ENCODE measurements at places on chromosomes 16 and 17. TPM values are rescaled to one million over a fixed set of nuclear protein-coding genes. Genes with fewer than 3 reads are reported as not detected.

- H3K27me3 ChIP-seq: no peaks in the 10 kb centered on the region
- peaks cover 4% of the 10 kb centered on the region for H3K36me3 ChIP-seq
- no peak for DNase-seq
- no peak overlapping the region for H3K27ac ChIP-seq
Observed at GRCh38 chr16:69293401-69293800, 17.7 kb upstream of the VPS4A start.

- H3K27ac ChIP-seq: peak overlapping the region; percentile 51
- peaks cover 68% of the 10 kb centered on the region for H3K36me3 ChIP-seq
- H3K4me1 ChIP-seq: peaks cover 56% of the 10 kb centered on the region
- H3K27me3 ChIP-seq: no peaks in the 10 kb centered on the region
- DNase-seq: peak; percentile 79
- no peak overlapping the region for H3K4me3 ChIP-seq
Observed at GRCh38 chr16:67546761-67547422, 15.4 kb upstream of the CTCF start.

GRCh38 chr17:40993839-40994238 is at the start of gene KRTAP3-3:
Gene KRTAP3-3, minus strand, starts transcription at chr17:40994164. Its CDS starts 67 bp downstream, at chr17:40994097.
- H3K4me1 ChIP-seq: no peaks in the 10 kb centered on the region
- no peak for DNase-seq
- H3K27me3 ChIP-seq: no peaks in the 10 kb centered on the region
- H3K36me3 ChIP-seq: no peaks in the 10 kb centered on the region

DNA sequence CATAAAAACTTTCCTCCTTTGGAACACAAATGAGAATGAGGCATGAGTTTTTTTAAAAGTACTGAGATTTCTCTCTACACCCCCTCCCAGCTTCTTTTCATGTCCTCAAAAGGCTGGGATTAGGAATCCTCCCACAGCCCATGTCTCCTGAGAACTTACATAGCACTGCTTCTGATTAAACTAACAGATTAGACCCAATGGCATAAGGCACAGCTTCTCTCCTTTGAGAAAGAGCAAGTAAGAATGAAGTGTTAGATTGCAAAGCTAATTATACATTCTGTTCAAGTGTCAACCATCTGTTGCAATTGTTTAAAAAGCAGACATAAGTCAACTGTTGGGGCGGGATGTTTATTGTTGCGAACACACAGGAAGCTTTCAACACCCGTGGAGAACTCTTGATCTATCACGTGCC is 715.1 kb downstream of the CDH11 start:
- no peak overlapping the region for H3K4me3 ChIP-seq
- no peaks in the 10 kb centered on the region for H3K36me3 ChIP-seq
- H3K4me1 ChIP-seq: peaks cover 3% of the 10 kb centered on the region
- H3K27ac ChIP-seq: no peak overlapping the region
- no peak for DNase-seq

DNA sequence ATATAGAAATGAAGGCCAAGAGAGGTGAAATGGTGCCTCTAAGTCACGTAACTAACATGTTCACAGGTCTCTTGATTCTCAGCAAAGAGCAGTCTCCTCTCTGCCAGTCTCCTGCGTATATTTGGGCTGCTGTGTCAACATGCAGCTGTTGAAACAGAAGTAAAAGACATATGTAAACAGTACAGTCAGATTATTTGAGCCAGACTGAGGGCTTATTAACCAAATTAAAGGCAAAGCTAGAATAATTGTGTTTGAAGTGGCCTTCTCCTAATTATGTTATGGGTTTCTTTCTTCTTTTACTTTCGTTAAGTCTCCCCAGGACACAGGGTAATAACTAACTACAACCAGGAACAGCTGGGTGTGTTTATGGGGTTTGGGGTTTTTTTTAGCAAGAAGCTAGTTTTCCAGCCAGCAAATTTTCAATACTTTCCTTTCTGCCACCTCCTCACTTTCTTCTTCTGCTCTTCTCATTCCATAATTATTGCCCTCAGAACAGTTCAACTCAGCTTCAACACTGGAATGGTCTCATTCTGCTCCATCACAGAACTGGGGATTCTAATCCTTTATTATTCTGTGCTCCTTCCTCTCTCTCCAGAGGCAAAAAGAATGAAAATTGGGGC is 18.4 kb downstream of the G6PC1 start:
- peaks cover 66% of the 10 kb centered on the region for H3K4me1 ChIP-seq
- DNase-seq: no peak
- H3K4me3 ChIP-seq: no peak overlapping the region
- no peaks in the 10 kb centered on the region for H3K36me3 ChIP-seq
- no peaks in the 10 kb centered on the region for H3K27me3 ChIP-seq

GRCh38 chr16:1112506-1113184 is 16.6 kb upstream of the C1QTNF8 start:
- no peaks in the 10 kb centered on the region for H3K4me1 ChIP-seq
- H3K4me3 ChIP-seq: no peak overlapping the region
- no peak overlapping the region for H3K27ac ChIP-seq
- no peak for DNase-seq

DNA sequence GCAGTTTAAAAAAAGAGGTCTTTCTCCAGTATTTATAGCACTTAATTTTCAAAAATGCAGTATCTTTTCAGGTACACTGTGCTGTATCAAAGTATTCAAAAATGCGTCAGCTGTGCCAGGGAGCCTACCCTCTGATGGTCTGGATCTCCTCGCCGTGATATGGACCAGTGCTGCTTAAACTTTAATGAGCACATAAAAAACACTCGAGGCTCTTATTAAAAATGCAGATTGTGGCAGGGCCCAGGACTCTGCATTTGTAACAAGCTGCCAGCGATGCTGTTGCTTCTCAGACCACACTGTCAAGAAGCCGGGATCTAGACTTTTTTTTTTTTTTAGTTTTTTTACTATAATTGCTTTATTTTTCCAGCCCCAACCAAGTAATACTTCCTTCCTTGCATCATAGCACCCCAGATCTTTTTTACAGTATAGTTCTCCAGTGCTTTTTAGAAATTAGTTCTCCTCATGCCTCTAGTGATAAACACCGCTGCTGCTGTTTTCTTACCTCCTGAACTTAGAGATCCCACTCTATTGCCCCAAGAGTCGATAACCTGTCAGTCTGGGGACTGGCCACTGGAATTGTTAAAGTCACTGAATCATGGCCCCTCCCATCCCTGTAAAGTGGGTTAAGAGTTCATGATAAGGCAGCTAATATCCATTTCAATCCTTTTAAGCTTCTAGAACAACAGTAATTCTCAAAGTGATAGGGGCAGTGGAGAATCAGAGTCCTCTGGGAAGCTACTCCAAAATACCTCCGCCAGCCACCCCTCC is 1.6 kb upstream of the SMARCD2 start:
- peak overlapping the region; percentile 90 for H3K27ac ChIP-seq
- no peaks in the 10 kb centered on the region for H3K27me3 ChIP-seq
- H3K36me3 ChIP-seq: no peaks in the 10 kb centered on the region
- H3K4me3 ChIP-seq: peak overlapping the region; percentile 97
- DNase-seq: no peak

DNA sequence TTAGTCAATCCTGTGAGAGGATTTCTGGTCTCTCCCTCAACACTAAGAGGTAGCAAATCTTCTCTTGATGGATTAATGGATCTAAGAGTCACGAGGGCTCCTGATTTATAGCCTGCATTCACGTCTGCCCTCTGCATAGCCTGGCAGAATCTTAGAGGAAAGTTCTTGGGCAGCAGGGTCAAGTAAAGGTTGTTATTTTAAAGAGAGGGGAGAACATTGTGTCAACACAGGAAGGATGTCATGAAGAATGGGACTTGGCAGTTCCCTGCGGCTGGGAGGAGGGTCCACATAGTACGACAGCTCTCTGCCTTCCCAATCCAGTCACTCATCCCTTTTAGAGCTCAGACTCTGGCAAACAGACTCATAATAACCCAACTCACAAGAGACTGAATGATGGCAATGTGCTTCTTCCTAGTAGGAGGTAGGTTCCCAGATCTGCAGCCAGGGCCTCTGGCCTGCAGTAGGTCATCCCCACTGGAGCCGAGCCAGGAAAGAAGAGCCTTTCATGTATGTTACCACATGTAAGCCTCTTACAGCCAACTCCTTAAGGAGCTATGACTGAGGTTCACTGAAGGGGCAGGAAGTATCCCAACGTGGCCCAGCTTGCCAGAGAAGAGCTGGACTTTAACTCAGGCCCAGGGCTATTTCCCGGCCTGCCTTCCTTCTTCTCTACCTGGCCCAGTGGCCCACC is 25.4 kb upstream of the RPTOR start:
- H3K27ac ChIP-seq: no peak overlapping the region
- DNase-seq: no peak
- no peaks in the 10 kb centered on the region for H3K4me1 ChIP-seq
- H3K4me3 ChIP-seq: no peak overlapping the region

The TMEM88 gene
- 12.0 TPM for total RNA-seq

The HOXB1 gene
- not detected for total RNA-seq

GRCh38 chr17:40809721-40810421 is 10.1 kb upstream of the KRT28 start:
- no peaks in the 10 kb centered on the region for H3K36me3 ChIP-seq
- H3K4me3 ChIP-seq: no peak overlapping the region
- no peak overlapping the region for H3K27ac ChIP-seq
- DNase-seq: no peak
- H3K4me1 ChIP-seq: no peaks in the 10 kb centered on the region

The WSB1 gene
- 282 TPM for total RNA-seq

DNA sequence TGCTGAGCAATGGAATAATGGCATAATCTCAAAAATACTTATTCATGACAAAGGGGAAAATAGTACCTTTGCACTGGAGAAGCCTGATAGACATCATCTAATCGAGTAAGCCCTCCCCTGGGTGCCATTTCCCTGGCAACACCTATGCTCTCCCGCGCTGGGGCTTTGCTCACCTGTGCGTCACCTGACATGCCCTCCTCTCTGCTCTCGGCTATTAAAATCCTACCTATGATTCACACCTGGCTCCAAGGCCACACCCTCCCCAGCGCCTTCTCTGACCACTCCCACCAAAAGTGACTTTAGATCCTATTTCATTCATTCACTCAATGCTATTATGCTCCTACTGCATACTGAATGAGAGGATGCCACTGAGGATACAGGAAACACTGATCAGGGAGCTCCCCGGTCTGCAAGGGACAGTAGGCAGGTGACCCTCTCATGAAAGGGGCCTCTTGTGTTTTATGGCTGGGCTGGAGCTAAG is 83.9 kb downstream of the NT5M start:
- no peaks in the 10 kb centered on the region for H3K4me1 ChIP-seq
- no peak for DNase-seq
- no peak overlapping the region for H3K4me3 ChIP-seq
- no peak overlapping the region for H3K27ac ChIP-seq
- H3K27me3 ChIP-seq: no peaks in the 10 kb centered on the region

DNA sequence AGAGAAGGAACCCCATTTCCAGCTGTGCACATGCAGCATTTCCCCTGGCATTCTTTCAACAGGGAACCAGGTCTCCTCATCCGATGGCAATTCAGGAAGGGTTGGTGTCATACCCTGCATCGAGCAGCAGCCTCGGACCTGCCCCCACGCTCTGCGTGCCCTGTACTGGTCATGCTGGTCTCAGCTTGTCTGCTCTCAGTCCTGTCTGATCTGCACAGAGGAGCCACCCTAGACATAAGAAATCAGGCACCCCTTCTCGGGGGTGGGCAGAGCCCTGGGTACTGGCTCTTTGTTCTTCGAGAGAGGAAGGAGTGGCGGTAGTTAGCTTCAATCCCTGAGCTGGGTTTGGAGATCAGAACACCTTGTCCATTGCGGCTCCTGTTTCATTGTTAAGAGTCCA is 162.0 kb upstream of the RPH3AL start:
- peaks cover 24% of the 10 kb centered on the region for H3K36me3 ChIP-seq
- no peak for DNase-seq
- H3K27me3 ChIP-seq: no peaks in the 10 kb centered on the region
- peaks cover 10% of the 10 kb centered on the region for H3K4me1 ChIP-seq

GRCh38 chr17:70848785-70849184 is 679.5 kb downstream of the KCNJ2 start:
- no peak overlapping the region for H3K27ac ChIP-seq
- H3K4me1 ChIP-seq: no peaks in the 10 kb centered on the region
- H3K27me3 ChIP-seq: no peaks in the 10 kb centered on the region
- no peak overlapping the region for H3K4me3 ChIP-seq
- H3K36me3 ChIP-seq: no peaks in the 10 kb centered on the region

DNA sequence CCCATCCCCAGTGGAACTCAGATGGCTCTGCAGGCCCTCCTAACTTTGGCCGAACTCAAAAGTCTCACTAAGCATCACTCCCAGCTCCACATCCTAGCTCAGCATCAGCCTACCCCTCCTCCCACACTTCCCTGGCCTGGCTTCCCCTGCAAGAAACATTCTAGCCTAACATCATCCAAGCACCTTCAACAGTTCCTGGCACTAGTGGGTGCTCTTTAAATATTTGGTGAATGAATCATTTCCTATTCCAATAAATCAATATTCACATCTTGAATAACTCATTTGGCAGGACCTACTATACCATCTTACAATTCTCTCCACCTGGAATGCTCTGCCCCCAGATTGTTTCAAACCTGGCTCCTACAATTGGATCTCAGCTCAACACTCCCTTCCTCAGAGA is 11.0 kb upstream of the BBS2 start:
- no peak for DNase-seq
- no peak overlapping the region for H3K27ac ChIP-seq
- no peak overlapping the region for H3K4me3 ChIP-seq
- no peaks in the 10 kb centered on the region for H3K36me3 ChIP-seq

DNA sequence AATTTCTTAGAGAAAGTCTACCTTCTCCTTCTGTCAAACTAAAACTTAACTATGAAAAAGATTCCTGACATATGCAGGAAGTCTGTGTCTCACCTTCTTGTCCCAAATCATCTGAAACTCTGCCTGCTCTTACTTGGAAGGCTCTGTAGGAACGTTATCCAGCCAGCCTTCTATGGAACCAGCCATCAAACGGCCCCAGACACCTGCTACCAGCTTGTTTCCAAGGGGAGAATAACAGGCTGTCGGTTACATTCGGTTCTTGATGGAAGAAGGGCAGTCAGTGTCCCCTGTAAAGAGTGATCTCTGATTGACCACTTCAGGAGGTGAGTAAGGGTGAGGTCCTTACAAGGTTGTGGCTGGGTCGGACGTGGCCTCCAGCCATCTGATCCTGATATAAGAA is 1.7 kb downstream of the ADAMTS18 start:
- H3K4me3 ChIP-seq: no peak overlapping the region
- no peak for DNase-seq
- H3K27ac ChIP-seq: no peak overlapping the region
- H3K36me3 ChIP-seq: no peaks in the 10 kb centered on the region
- peaks cover 34% of the 10 kb centered on the region for H3K27me3 ChIP-seq

- peaks cover 11% of the 10 kb centered on the region for H3K4me1 ChIP-seq
- H3K27me3 ChIP-seq: no peaks in the 10 kb centered on the region
- peaks cover 98% of the 10 kb centered on the region for H3K36me3 ChIP-seq
Observed at GRCh38 chr17:8477715-8478441, 42.2 kb downstream of the NDEL1 start.

The TRPV3 gene
- 0.68 TPM for total RNA-seq

Data from lower lobe of right lung (tissue), 2 donors.